ENCODE measurements at places on chromosomes 4 and X.

- no peak for DNase-seq
These were observed 199.0 kb upstream of the LNX1 start for GRCh38 chr4:53790286-53790685.

GRCh38 chr4:95155759-95156451 lies 392.9 kb downstream of the UNC5C start:
- DNase-seq: no peak

GRCh38 chr4:17236686-17237085 lies 275.2 kb downstream of the QDPR start:
- DNase-seq: no peak

DNA sequence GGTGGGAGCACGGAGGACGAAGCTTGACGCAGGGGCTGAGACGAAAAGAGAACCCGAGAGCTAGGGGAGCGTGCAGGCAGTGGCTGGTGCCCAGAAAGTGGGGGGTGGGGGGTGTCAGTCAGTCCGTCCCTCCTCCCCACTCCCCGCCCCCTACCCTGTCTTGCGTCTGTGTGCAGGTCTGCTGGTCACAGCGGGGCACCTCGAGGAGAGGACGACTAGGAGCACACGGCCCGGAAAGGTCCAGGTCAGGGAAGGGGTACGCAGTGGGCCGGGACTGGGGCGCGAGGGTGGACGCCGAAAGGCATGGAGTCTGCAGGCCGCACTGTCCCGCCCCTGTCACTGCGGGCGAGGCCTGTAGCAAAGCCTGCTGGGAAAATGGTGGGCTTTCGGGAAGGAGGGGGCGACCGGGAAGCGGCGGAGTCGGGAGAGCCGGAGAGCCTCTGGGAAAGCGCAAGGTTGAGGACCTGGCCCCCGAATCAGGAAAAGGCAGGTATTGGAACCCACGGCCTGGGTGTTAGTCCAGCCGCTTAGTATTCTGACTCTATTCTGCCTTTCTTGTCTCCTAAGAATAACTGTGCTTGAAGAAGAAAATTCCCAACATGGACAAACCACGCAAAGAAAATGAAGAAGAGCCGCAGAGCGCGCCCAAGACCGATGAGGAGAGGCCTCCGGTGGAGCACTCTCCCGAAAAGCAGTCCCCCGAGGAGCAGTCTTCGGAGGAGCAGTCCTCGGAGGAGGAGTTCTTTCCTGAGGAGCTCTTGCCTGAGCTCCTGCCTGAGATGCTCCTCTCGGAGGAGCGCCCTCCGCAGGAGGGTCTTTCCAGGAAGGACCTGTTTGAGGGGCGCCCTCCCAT lies 769 bp downstream of the TCEAL1 start:
- no peak for DNase-seq

GRCh38 chr4:119162174-119162573 lies 26.5 kb downstream of the MYOZ2 start:
- DNase-seq: no peak

- DNase-seq: no peak
These were observed 61.6 kb upstream of the BTC start for GRCh38 chr4:74855879-74856278.

DNA sequence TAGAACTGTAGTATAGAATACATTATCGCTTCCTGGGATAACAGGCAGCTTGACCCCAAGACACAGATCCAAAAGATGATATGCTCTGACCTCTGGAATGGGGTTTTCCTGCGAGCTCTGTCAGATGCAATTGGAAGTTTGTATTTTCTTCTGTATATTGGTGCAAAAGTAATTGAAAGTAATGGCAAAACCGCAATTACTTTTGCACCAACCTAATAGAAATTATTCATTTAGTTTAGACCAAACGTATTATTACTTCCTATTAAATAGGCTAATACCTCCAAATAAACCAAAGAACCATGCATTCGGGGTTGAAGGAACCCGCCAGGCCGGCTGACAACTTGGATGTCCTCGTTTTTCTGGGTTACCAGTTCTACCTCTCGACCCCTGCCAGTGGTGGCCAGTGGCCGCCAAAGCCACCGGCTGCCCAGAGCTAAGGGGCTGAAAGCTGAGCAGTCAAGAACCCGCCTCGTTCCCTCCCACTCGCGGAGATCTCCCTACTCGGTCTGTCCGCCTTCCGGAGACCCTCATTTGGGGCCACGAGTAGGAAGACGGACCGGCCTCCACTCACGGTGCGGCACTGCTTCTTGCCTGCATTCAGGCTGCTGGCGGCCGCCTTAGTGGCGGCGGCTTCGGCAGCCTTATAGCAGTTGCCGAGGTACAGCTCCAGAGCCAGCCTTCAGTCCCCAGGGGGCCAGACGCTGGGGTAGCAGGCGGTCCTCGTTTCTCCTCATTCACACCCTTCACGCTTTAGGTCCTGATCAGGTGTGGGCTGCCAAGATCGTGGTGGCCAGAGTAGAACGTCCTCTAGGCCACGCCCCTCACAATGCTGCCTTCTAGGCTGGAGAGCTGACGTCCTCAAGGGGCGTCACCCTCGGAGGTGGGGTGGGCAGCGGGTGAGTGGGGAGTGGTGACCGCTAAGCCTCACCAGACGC lies 121.9 kb downstream of the RBMX2 start:
- no peak for DNase-seq

DNA sequence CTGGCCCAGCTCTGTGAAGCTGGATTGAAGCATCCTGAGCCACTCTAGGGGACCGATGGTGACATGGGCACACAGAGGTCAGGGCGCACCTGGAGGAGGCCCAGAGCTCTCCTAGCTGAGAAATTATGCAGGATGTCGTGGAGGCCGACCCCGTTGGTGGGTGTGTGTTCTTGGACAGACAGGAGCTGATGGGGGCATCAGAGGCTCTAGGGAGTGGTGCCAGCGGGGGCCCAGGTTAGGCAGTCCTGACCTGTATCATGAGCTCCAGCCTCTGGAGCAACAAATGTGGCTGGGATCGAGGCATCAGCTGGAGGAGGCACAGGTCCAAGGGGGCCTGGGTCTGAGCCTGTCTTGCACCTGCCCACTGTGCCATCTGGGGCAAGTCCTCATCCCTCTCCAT lies 124.6 kb upstream of the PSAPL1 start:
- no peak for DNase-seq

GRCh38 chrX:22594766-22595165 lies 322.1 kb downstream of the CBLL2 start:
- DNase-seq: no peak

- DNase-seq: no peak
These were observed 755.8 kb upstream of the LCORL start for GRCh38 chr4:18777190-18777930.

DNA sequence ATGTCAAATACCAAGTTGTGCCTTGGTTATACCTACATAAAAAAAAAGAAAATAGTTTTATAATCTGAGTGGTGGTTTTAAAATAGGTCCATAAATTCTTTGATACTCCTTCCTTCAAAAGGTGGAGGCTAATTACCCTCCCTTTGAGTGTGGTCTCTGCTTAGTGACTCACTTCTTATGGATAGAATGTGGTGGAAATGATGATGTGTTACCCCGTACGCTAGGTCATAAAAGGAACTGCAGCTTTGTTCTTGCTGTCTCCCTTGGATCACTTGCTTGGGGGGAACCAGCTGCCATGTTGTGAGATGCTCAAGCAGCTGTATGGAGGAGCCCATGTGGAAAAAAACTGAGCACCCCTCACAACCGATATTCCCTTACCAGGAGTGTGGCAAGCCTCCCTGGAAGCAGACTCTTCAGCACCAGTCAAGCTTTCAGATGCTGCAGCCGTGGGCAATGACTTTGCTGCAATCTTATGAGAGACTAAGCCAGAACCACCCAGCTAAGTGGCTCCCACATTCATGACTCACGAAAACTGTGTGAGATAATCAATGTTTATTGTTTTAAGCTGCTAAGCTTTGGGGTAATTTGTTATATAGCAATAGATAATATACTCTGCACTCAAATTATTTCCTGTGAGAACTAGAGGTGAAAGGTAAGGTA lies 195.0 kb upstream of the GATB start:
- DNase-seq: no peak

DNA sequence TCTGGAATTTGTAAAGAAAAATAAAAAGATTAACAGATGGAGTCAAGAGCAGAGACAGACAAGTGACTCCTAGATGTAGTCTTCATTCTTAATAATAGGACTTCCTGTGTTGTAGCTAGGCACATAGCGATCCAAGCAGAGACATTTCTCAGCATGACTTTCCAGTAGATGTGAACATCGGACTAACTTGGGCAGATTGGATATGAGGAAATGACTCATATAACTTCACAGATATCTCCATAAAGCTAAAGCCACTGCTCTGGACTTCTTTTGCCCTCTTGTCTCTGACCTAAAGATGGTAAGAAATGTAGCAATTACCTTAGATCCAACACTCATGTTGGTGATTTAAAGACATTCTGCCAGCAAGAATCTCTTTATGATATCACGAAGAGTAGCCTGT lies 131.7 kb downstream of the EPHA5 start:
- DNase-seq: no peak

DNA sequence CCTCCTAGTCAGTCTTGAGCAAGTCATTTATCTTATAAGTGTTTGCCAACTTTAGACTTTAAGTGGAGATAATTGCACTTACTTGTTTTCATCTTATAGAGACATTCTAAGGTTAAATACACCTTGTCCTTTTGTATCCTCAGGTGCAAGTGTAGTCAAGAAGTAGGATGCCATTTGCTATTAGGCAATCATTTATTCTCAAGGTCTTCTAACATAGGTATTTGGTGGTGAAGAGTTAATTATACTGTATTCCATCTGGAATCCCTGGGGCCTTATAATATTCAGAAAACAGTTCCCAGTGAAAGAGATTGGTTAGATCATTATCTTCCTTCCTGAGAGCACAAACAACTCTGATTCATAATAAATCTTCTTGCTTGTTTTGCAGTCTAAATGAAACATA lies 23.7 kb downstream of the SULT1E1 start:
- DNase-seq: no peak

DNA sequence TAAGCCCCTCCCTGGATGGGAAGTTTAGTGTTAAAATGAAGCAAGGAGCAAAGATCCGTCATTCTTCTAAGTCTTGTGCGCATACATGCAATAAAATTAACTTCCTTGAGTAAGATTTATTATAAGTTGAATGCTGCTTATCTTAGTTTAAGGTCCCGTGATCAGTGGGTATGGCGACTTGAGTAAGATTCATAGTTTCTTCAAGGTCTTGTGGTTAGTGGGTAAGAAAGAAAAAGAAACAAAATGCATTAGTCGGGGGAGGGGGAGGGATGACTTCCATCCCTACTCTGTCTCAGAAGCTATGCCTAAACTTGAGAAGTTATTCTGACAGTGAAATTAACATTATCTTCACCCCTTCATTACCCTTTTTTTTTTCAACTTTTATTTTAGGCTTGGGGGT lies 127.3 kb upstream of the MAGEB16 start:
- no peak for DNase-seq

- DNase-seq: no peak
These were observed 19.3 kb upstream of the UBA1 start for GRCh38 chrX:47174376-47174775.

- no peak for DNase-seq
These were observed 102.5 kb downstream of the DCHS2 start for GRCh38 chr4:154389148-154389547.

- DNase-seq: no peak
These were observed 2384.1 kb downstream of the PCDH7 start for GRCh38 chr4:33104273-33104672.

- no peak for DNase-seq
These were observed 876 bp downstream of the MPP1 start for GRCh38 chrX:154804261-154804956.
